Naive B cell (primary cell): ENCODE measurements at places on chromosomes 2 and 18. TPM values are rescaled to one million over a fixed set of nuclear protein-coding genes. Genes with fewer than 3 reads are reported as not detected.

GRCh38 chr18:9756271-9756932, 48.3 kb downstream of the RAB31 start:
- no peak for DNase-seq

Gene NEU2
- not detected for polyA plus RNA-seq

Gene DSG1
- polyA plus RNA-seq, result not detected

Gene FN1
- polyA plus RNA-seq, result 0.55 TPM

Gene ST8SIA3
- not detected for polyA plus RNA-seq

DNA sequence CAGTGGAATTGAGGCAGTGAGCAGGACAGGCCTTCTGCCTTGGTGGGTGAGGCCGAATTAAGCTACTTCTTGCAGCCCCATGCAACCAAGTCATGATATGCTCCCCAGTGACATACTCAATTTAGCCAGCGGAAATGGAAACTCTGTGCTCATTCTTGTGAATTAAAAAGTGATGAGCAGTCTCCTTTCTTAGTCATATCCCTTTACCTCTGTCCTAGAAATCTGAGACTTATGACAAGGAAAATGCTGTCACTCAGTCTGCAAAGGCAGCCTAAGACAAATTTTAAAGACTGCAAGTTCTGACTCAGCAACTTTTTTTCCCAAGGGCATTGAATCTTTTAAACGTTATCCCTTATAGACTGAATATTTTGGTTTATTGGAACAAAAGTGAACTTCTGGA, 218.2 kb downstream of the SH3BP4 start:
- DNase-seq, result no peak

Gene CD207
- polyA plus RNA-seq, result not detected

DNA sequence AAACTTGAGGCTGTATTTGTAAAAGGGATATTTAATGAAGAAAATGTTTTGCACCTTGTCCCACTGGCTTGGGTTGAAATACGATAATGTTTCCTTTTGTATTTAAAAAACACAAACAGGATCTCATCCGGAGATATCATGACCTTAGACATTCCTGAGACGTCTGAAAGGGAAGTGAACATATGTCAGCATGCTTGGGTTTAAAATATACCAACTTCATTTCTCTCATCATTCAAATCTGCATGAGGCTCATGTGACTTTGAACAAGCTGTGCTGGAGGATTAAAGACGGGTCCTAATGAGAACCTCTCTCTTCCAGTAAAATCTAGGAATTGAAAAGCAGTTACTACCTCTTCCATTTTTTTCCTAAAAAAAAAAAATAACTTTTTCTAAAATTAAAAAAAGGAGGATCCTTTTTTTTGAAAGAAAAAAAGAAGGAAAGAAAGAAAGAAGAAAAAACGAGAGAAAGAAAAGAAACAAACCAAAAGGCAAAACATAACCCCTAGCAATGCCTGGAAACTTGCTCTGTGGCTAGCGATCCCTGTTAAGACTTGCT, 106.8 kb upstream of the ZFP36L2 start:
- DNase-seq, result no peak

- no peak for DNase-seq
Observed at GRCh38 chr18:68991286-68991685, 193.4 kb downstream of the CCDC102B start.

Gene PRSS56
- not detected for polyA plus RNA-seq

- DNase-seq, result no peak
Observed at GRCh38 chr2:229235131-229235914, 35.8 kb downstream of the PID1 start.

GRCh38 chr18:60905699-60906098, 427.5 kb upstream of the CDH20 start:
- DNase-seq, result no peak

DNA sequence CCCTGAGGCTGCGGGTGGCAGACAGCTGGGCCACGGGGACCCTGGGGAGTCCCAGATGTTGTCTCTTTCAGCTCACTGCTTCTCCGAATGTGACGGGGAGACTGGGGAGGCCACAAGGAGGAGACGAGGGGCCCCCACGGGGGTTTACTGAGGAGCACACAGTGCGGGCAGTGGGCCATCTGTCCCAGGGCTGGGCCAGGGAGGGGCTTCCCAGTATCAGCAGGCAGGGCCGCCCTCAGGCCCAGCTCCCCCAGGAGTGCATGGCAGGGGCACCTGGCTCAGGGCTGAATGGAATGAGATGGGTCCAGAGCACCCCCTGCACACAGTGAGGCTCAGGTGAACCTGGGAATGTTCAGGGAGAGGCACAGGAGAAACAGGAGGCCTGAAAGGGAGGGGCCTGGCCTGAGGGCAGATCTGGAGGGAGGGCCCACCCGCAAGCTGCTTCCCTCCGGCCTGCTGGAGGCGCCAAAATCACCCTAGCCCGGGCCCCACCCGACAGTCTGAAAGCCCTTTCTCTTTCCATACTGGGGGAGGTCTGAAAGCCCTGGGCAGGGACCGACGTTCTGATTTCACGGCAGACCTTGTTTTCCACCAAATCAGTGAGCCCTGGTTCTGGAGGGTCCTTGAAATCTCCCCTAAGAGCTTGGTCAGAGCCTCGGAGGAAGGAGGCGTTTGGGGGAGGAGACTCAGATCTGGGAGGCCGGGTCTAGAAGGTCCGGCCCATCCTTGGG, 35.5 kb upstream of the PTMA start:
- peak; percentile 99 for DNase-seq
